ENCODE measurements at places on chromosomes 12 and 14.

DNA sequence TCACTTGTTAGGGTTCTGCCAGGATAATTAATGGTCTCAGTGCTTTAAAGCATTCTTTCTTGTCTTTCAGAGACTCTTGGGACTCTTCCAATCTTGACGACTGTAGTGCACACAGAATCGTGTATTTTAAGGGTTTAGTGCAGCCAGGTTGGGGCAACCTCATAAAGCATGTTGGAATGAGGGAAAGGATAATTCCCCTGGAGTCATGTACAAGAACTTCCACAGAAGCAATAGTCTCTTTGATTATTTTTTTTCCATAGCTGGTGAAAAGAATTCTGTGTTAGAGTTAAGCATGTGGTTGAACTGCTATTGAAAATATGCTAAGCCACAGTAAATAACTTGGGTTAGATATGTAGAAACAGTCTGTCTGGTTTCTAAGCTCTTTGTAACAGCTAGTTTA, 246.8 kb upstream of the DAAM1 start:
- no peak for DNase-seq

DNA sequence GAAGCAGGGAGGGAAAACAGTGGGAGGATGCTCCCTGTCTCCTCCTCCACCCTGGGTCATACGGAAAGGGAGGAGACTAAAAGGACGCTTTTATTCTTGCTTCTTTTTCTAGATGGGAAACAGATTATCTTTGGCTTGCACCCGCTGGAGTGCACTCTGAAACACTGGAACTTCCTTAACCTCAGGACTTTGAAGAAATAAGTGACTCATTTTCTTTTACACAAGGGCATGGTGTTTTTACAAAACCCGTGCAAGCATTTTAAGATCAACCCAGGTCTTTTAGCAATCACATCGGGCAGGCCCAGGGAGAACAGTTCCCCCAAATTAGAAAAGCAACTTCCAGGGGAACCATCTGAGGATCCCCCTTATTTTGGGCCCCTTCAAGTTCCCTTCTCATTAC, 80.9 kb upstream of the TSPAN11 start:
- DNase-seq = no peak

GRCh38 chr12:119589097-119589496, 4.5 kb upstream of the TMEM233 start:
- no peak for DNase-seq

DNA sequence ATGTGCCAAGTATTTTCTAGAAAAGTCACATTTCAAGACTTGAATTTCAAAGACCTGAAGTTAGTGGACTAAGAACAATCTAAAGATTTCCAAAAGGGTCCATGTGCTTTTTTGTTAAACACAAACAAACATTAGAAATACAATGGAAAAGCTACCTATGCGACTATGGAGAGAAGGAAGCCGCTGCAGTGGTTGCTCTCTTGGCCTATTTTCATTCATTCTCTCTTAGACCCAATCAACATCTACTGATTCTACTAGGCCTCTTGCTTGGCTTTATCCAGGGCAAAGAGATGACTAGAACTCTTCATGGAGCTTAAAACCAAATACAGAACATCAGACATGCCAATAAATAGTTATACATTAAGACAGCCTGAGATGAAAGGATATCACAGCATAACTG, 9.9 kb downstream of the FGD6 start:
- no peak for DNase-seq

- no peak for DNase-seq
These were observed 141.0 kb downstream of the MSRB3 start for GRCh38 chr12:65419284-65420072.

GRCh38 chr12:57415088-57415487, 15.8 kb downstream of the R3HDM2 start:
- DNase-seq = no peak

DNA sequence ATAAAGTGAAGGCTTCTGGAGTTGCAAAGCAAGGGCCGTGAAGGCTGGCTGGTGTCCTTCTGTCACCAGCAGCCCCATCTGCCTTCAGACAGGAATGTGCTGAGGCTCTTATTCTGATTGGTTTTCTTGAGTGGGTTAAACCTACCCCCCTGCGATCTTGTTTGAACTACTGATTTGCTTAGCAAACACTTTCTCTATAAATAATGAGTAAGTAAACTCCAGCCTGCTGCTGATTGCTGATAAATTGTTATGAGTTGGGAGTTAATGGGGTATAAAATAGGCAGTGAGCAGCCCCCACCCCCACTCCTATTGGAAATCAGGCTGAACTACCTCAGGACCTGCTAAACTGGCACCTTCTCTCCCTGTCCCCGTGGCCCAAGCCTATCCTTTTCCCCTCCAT, 146.1 kb upstream of the NOS1 start:
- no peak for DNase-seq

GRCh38 chr12:131137009-131137835, 183.5 kb downstream of the ADGRD1 start:
- no peak for DNase-seq

DNA sequence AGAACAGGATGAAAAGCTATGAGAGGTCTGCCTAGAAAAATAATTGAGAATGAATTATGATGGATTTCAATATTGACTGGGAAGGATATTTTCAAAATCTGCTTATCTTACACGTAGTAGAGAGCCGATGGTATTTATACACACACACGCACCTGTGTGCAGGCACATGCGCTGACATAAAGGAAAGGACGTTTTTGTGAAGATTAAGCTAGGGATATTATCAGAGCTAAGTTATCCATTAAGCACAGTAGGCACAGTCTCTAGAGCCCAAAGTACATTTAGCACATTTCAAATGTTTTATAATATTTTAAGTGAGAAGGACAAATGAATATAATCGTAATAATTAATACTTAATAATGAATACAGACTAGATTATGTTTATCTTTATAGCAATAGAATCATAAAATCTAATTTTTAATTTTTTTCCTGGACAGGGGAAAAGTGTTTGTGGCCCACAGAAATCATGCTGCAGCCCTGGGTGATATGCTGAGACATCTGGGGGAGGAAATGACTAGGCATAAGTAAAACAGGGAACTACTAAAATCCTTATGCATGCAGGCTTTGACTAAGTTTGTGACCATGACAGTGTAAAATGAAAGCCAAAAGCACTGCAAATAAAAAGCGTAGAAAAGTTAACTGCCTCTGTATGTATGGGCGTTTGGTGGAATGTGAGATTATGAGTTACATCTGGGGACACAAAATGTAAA, 146.1 kb downstream of the KITLG start:
- no peak for DNase-seq

DNA sequence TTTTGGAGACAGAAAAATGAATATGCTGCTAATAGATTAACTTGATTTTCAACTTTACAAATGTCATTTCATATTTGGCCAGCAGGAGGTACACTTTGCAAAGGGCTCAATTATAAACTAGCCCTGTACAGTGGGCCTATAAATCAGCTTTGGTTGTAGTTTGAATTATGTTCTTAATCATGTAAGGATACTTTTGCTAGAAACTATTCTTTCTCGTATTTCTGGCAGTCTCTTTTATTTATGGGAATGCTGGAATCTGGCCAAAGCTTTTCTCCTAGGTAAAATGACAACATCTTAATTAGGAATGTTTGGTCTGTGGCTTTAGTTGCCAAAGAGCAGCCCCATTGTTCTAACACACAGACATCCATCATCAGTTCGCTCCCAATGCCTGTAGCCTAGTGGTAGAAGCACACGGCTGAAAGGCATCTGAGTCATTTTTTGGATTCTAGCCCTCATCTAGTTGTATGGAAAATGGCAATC, 1322.3 kb upstream of the SEL1L start:
- no peak for DNase-seq

DNA sequence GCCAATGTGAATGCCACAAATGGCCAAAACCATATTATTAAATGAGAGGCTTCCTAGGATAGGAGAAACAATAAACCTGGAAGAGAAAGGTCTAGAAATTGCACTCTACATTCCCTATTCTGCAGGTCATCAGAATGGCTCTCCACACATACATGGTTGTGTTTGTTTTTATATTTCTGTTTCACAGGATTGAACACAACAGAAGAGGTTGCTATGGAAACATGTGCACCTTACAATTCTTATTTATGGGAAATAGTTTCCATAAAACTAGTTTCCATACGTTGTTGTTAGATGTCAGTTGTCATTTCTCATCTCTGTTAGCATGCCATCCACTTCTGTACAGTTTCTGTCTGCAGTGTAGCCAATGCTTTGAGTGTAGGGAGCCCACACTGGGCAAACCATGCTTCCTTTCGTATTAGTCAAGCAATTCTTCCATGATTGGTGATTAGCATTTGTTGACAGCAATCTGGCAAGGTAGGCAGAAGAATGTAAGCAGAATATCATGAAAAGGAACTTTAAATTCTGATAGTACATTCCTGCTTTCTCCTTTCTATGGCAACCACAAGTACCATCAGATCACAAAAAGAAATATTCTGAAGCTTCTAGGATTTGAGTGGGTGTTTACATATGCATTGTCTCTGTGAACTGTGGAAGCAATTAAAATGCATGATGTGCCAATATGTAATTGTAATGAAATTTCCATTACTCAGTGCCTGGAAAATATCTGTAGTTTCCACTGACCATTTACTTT, 141.6 kb upstream of the AVPR1A start:
- DNase-seq = no peak

DNA sequence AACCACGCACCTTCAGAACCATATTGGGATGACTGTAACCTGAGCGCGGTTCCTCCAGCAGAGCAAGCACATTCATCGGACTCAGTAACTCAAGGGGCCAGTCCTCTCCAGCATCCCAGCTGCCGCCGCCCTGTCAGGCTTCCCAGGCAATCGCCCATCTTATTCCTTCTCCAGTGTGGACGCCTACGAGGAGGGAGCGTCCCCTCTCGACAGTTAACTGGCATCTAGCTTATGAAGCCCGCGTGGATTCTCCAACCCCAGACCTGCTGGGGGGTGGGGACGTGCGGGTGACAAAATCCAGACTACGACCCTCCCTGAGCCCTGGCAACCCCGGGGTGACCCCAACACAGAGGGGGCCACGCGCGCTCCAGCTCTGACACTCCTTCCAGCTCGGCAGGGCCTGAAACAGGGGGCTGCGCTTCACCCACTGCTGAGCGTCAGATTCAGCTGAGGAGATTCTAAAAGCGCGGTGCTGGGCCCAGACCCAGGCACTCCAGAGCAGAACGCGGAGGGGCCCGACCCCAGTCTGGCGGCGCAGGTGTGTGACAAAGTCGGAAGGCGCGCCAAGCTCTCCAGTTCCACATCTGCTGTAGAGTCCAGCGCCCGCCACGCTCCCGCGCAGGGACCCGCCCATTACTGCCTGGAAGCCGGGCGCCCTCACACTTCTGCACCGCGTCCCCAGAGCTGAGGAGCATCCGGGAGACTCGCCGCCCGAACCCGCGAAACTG, 43.9 kb upstream of the ESR2 start:
- DNase-seq = peak; percentile 29

- DNase-seq = no peak
These were observed 27.3 kb upstream of the OSBPL8 start for GRCh38 chr12:76586764-76587395.

DNA sequence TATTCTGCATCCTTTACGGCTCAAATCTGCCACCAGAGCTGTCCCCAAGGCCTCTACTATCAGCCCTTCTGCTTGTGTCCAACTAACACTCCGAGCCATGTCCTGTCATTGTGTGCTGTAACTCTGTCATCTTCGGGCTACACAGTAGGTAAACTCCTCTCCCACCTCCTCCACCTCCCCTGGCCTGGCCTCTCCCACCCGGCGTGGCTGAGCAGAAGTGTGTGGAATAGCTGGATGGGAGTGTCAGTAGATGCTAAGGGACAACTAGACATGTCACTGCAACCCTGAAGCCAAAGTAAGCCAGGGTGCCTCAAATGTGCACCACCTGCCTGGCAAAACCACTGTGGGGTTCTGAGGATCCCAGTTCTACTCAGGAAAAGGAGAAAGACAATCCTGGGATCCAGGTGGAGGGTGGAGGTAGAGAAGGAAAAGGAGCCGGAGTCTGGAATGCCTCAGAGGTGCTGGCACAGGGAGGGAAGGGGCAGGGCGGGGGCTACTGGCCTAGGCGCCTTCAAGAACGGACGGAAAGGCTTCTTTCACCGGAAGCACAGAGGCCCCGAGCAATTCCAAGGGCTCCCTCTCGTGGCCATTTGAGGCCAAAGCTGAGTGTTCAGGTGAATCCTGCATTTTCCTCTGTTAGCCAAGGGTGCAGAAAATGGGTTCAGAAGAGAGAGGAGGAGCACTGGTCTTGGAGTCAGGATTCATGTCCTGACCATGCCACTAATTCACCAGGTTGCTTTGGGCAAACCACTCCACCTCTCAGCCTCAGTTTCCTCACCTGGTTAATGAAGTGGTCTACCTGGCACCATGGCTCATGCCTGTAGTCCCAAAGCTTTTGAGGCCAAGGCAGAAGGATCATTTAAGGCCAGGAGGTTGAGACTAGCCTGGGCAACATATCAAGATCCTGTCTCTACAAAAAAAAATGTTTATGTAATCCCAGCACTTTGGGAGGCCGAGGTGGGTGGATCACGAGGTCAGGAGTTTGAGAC, 20.5 kb upstream of the FAM181A start:
- DNase-seq = peak; percentile 23

DNA sequence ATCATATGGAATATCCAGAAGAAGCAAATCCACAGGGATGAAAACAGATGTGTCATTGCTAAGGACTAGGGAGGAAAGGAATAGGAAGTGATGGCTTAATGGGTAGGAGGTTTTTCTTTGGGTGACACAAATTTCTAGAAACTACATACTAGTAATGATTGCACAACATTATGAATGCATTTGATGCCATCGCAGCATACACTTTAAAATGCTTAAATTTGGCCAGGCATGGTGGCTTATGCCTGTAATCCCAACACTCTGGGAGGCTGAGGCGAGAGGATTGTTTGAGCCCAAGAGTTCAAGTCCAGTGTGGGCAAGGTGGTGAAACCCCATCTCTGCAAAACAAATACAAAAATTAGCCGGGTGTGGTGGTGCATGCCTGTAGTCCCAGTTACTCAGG, 1370.8 kb downstream of the AACS start:
- no peak for DNase-seq

DNA sequence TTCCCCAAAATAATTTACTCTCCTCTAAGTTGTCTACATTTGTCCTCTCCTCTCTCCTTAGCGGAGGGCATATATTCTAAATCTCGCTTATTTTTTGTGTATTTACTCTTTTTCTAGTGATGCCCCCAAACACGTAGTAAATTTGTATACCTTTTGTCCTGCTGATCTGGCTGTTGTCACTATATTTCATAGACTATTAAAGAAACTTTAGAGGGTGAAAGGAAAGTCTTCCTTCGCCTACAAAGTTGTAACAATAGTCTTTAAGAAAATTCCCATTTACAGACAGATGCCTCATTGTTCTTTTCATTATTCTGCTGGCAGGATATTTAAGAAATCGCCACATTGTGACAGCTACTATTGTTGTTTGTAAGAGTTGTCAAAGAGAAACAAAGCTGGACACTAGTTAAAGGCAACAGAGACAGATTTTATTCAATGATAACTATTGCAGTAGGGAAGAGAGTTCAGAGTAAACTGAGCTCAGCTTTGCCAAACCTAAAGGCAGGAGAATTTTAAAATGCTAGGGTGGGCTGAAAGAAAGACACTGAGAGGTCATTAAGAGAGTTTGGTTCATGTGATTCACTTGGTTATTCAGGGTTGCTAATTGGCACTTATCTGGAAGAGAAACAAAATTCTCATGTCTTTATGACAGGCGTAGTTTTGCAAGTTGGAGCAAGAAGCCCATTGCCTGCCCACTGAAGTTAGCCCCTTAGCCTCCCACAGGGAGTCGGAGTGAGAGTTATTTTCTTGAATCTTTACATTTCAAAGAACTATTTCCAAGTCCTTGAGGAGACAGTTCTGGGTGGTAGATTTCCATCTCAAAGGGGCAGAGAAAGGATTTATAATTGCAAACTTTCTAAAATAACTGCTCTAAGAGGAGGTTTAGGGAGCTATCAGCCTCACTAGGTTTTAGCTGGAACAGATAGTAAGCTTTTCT, 1272.5 kb upstream of the SEL1L start:
- DNase-seq = no peak

Measured in stimulated activated CD4-positive, alpha-beta T cell treated with anti-CD3 and anti-CD28 coated beads, Interleukin-12 subunit alpha, Interleukin-12 subunit beta, amount 100 ng/mL, for 24 hours (primary cell).